ENCODE measurements at places on chromosomes 7 and 10.

DNA sequence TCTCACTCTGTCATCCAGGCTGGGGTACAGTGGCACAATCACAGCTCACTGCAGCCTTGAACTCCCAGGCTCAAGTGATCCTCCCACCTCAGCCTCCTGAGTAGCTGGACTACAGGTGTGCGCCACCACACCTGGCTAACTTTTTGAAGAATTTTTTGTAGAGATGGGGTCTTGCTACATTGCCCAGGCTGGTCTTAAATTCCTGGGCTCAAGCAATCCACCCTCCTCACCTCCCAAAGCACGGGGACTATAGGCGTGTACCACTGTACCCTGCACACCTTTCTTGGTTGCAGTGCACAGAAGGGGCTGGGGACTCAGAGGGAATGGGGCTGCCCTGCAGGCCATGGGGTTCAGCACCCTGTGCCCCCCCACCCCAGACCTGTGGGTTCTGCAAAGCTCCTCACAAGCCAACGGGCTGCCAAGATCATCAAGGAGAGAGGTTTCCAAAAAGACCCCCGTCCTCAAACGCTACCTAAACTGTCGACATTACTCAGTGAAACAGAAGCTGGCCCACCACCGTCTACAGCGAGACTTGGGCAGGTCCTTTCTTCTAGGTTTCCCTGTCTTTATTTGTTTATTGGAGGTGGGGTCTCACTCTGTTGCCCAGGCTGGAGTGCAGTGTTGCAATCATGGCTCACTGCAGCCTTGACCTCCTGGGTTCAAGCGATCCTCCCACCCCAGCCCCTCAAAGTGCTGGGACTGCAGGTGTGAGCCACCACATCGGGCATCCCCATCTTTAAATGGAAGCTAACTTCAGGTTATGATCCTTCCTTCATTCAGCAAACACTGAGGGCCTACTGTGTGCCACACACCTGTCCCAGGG, 26.6 kb upstream of the ELFN1 start:
- no peak for DNase-seq

DNA sequence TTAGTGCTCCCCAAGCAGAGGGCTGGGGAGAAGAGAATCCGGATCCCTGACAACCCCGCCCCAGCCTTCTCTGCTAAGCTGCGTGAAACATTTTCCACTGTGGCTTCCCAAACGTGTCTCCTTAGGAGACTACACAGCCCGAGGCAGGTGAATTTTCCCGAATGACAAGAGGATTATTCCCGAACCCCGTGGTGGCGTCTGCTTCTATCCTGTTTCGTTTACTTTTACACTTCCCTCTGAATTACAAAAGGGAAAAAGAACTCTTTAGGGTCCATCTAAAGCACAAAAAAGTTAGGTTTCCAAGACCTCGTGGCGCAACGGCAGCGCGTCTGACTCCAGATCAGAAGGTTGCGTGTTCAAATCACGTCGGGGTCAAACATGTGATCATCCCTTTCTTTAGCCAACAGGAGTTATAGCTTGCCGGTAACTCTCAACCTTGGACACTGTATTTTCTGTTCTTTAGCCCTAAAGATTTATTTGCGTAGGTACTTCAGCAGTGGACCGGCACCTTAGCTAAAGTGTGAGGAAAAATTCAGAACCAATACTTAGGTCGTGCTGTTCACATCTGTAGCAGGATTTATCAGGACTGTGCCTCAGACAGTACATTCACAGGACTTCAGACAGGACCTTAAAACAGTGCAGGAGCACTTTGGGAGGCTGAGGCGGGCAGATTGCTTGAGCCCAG, 3.2 kb upstream of the ZNF789 start:
- DNase-seq, result no peak

GRCh38 chr10:100338434-100339036, 8.5 kb upstream of the SCD start:
- DNase-seq, result peak; percentile 50

GRCh38 chr10:97888134-97888533, 38.5 kb downstream of the GOLGA7B start:
- DNase-seq, result no peak

GRCh38 chr7:28510026-28510369, 97.7 kb downstream of the CREB5 start:
- no peak for DNase-seq

DNA sequence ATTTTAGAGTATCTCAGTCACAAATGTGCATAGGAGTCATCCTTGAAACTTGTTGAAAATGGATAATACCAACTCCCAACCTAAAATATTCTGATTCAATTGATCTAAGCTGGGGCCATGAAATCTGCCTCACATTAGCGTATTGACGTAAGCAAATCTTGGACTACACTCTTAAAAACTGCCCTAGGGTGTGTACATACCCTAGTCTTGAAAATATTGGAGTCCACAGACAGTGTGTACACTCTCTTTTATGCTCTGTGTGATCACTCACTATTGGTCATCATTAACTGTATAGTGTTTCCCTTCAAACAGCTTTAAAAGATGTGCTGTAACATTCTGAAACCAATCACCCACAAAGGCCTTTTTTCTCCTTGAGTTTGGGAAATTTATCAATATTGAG, 102.9 kb upstream of the FERD3L start:
- no peak for DNase-seq

DNA sequence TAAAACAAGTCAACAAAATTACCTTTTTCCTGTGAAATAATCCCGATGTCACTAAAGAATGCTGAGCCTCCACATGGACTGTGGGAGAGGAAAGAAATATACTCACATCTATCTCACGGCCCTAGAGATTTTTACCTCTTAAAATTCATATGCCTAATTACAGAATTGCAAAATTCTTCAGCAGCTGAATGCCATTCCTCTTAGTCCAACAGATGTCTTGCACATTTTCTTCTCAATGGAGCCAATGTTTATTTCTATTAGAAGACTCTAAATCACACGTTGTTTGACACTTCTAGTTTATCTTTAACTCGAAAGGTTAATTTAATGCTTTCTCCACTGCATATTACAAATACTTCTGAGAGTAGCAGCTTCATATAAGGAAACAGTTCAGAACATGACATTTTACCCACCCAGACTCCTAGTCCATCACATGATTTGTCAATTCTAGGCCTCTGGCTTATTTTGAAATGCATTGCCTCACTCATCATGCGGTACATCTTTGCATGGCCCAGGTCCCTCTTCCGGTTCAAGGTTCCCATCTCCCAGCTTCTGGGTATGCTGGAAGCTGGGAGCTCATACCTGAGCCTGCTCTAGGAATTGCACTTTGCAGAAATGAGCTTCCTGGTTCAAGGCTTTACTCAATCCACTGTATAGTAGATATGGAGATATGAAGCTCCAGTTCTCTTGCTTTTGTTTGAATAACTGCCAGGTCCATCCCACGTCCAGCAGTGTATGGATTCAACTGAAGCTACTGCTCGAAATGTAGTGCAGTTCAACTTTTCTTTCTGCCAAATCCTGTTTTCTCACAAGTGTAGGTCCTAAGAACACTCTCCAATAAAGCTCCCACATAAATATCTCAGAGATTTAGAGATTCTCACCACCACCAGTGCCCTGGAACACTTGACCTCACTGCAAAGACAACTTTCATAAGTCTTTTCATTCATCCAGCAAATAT, 306.2 kb downstream of the GPR37 start:
- DNase-seq, result no peak

- DNase-seq, result no peak
Measured at GRCh38 chr10:80491251-80492102, 37.4 kb downstream of the TSPAN14 start.

- no peak for DNase-seq
Measured at GRCh38 chr7:87570178-87570577, 30.5 kb downstream of the ABCB1 start.

DNA sequence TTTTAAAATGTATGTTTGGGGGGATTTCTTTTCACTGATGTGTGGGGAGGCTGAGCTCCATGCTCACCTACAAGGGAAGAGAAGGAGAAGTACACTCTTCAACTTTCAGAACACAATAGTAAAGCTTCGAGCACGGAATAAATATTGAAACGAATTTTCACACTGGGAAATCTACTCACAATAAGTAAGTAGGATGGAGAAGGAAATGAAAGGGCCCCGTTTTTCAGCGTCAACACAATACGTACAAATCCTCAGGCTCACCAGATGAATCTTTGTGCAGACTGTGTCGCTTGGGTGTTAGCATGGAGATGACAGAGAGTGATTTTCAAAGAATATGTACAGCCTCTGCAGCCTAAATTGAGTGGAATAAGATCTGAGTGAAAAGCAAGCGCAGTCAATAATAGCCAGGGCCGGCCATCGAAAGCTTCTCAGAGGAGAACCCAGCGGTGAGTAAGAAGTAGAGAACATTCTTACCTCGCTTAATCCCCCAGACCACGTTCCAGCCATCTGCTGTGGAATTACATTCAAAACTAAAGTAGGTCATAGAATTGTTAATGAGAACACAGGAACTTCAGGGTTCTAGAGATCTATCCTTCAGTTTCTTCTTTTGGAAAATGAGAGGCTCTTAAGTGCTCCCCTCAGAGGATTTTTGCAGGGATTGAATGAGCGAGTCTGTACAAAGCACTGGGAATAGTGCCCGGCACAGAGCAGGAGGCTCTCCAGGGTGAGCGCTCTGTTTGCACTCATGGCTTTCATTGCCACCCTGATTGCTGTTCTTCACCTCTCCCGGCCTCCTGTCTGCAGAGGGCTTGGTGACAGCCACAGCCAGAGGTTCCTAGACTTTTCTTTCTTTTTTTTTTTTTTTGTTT, 292.8 kb downstream of the SFMBT2 start:
- no peak for DNase-seq
